ENCODE measurements at places on chromosomes 3 and 15. TPM values are rescaled to one million over a fixed set of nuclear protein-coding genes. Genes with fewer than 3 reads are reported as not detected.
A peak's percentile ranks its signal among the peaks of the same experiment; 100 is the strongest.

RBSN gene
- total RNA-seq, result 28.7 TPM

PRICKLE2 gene
- total RNA-seq, result 11.4 TPM

SI gene
- not detected for total RNA-seq

KY gene
- 35.6 TPM for total RNA-seq

CFAP92 gene
- total RNA-seq, result 0.59 TPM

CACNA2D3 gene
- 0.27 TPM for total RNA-seq

BLM gene
- 0.42 TPM for total RNA-seq

POTEB gene
- total RNA-seq, result not detected

ZNF774 gene
- 2.4 TPM for total RNA-seq

DNA sequence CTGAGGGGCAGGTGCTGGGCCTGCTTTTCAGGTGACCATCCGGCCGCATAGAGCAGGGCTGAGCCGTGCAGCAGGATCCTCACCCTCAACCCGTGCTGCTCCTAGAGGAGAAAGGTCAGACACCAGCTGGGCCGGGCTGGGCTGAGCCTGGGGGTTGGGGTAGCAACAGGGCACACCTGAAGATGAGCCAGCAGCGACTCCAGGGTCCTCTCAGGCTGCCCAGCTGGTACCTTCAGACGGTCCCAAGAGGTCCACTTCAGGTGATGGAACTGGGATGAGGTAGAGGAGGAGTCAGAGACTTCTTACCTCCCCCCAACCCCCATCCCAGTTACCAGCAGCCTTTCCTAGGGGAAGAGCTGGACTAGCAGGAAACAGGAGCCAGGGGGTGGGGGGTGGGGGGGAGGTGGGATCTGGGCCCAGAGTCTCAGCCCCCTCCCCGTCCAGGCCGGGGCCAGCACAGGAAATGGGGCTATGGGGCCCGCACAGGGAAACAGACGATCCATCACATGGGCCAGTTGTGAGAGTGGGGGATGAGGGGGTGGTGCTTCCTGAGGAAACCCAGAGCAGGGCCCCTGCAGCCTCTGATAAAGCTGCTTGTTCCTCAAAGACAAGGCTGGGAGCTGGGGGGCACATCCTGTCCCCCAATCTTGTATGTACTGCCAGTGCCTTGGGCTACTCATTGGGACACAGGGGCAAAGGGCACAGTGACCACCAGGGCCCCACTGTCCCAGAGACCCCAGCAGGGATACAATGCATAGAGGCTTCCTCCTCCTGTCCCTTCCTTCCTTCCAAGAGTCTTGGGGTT lies 3.0 kb downstream of the INKA1 start:
- peak; percentile 35 for DNase-seq

GRCh38 chr3:188338086-188338485 lies 184.1 kb downstream of the LPP start:
- no peak for DNase-seq

DNA sequence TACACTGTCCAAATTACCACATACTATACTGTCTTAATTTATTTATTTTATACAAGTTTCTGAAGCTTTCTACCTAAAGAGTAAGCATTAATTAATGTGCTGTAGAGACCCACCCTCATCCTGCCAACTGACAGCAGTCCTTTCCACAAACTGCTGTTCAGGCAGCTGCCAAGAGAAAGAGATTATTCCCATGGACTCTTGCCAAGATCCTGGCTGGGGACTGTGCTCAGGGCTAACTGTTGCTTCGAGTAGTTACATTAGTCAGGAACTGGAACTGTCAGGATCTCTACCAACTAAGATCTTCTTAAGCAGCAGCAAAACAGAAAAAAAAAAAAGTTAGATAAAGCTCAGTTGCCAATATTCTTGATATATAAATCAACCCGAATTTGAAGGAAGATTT lies 398.8 kb downstream of the MECOM start:
- no peak for DNase-seq

GRCh38 chr3:177641206-177641605 lies 443.9 kb upstream of the TBL1XR1 start:
- no peak for DNase-seq

DNA sequence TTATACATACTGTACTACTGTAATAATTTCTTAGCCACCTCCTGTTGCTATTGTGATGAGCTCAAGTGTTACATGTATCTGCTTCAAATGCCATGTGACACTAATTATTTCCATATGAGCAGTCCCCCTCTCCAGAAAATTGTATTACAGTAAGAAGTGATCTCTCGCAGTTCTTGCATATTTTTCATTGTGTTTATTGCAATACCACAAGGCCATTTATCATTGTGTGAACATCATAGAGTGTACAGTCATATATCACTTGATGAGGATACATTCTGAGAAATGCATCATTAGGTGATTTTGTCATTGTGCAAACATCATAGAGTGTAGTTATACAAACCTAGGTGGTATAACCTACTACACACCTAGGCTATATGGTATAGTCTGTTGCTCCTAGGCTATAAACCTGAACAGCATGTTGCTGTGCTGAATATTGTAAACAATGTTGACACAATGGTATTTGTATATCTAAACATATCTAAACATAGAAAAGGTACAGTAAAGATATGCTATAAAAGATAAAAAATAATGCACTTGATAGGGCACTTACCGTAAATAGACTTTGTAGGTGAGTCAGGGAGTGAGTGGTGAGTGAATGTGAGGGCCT lies 189.6 kb upstream of the MLF1 start:
- DNase-seq, result no peak

DNA sequence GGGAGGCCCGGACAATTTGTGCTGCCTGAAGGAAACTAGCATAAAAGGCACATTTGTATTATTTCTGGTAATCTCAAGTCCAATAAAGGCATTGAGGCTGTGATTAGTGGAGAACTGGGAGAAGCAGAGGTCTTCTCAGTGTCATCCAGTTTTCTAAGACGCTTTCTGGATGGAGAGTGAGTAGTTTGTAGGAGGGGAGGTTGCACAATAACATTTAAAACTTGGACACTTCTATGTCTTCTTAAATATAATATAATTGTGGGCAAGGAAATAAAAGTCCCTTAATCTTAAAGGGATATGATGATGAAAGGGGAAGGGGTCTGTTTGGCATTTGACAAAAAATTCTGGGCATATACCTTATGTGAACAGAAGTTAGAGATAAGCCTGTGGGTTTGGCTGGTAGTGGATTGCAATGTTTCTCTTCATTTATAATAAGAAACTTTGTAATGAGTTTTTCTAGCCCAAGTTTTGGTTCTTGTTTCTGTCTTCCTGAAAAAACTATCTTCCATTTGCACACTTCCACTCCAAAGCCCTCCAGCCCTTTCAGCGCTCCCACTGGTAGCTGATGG lies 291.6 kb upstream of the TGFBR2 start:
- DNase-seq, result no peak

DNA sequence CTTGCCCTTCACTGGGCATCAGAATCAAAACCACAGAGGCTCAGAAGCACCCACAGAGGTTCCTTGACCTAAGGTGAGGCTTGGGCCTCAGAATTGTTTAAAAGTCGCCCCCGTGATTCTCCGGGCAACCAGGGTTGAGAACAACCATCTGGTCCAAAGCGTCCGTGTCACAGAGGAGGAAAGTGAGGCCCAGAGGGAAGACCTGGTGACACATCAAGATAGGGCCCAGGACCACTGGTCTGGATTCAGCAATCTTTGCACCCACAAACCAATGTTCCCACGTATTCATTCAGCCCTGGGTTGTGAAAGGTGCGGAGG lies 272.6 kb downstream of the UACA start:
- no peak for DNase-seq

- no peak for DNase-seq
Measured at GRCh38 chr3:33962396-33962795, 164.0 kb downstream of the PDCD6IP start.

GRCh38 chr15:76084256-76084655 lies 24.5 kb downstream of the TMEM266 start:
- DNase-seq, result no peak

DNA sequence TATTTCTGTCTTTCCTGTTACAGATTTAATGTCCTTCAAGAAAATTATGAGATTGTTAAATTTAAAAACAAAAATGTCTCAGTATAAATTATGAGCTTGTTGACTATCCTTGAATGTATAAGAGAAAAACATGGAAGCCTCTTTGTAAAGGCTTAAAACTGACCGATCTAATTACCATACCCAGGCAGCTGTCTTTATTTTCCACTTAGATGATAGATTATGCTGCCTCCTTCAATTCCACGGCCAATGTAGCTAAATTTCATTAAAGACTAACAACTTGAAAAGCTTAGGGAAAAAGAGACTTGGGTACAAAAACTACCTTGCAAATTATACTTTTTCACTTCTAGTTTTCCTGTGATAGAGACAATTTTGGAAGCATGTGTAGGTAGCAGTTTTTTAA lies 88.3 kb downstream of the ATP10A start:
- no peak for DNase-seq

GRCh38 chr3:44208086-44208485 lies 33.6 kb upstream of the TOPAZ1 start:
- DNase-seq, result no peak

- no peak for DNase-seq
Measured at GRCh38 chr3:111734652-111735051, 124.4 kb upstream of the PHLDB2 start.
